NCI-H2107 (cell line): ENCODE measurements at places on chromosomes 3 and 15.

GRCh38 chr3:196166741-196167140 is 44.5 kb downstream of the ZDHHC19 start:
- DNase-seq, result no peak

- DNase-seq, result no peak
Observed at GRCh38 chr3:24457719-24458118, 36.9 kb downstream of the THRB start.

DNA sequence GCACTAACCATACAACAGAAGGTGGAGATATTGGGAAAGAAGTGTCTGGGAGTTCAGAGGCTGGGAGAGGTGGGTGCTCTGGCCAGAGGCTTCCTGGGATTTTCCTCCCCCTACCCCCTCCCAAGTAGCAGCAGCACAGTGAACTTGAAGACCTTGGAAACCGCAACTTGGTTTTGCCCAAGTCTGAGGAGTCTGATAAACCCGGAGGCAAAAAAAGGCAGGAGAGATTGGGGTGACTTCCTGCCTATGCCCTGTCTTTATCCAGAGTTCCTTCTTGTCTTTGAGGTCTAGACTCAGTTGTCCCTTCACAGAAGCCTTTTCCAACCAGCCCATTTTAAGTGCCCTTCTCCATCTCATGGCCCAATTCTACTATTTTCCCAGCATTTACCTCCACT is 25.4 kb upstream of the THRB start:
- DNase-seq, result no peak

DNA sequence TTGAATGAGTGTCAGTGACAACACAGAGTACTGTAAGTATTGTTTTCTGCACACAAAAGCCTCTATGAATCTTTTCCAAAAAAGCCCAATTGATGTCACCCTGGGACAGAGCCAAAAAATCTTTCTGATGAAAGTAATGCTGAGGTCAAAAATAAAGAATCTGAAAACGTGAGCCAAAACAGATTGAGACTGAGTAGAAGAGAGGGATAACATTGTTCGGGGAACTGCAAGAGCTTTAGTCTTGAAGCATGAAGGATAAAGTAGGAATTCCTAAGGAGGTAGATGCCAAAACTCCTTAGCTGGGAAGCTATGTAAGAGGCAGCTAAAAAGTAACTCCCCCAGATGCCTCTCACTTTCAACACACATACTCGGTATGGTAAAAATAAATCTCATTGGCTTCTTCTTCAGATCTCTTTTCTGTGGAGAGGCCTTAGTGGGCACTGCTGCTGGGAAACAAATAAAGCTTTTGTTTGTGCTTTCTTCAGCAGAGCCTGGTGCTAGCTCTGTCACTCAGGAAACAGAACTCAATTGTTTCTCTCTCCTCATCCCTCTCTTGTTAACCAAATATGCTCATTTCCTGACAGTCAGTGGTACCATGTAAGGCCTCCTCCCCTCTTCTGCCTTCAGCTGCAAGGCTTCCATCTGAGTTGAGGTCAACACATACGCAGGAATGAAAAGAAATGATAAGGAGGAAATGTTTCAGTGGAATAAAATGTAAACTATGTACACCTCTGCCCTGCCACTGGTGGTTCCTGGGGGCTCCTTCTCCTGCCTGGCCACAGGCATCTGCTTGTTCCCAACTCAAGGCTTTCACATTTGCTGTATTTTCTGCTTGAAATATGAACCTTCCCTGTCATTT is 58.1 kb downstream of the CD200 start:
- DNase-seq, result no peak

DNA sequence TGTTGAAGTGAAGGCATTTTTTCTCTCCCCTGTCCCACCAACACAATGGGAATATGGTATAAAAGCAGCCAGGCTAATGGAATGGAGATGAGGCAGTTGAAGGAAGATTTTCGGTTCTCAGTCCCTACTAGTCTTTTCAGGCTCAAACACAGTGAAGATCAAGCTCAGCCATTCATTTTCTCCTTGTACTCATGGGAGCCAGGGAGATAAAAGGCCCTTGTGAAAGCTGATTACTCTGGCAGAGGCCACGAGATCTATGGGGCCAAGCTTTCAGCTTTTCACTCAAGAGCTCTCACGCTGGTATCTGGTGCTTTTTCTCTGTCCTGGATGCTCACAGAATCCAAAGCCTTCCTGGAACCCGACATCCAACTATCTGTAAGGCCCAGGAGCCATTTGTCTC is 14.5 kb upstream of the FAN1 start:
- DNase-seq, result no peak

DNA sequence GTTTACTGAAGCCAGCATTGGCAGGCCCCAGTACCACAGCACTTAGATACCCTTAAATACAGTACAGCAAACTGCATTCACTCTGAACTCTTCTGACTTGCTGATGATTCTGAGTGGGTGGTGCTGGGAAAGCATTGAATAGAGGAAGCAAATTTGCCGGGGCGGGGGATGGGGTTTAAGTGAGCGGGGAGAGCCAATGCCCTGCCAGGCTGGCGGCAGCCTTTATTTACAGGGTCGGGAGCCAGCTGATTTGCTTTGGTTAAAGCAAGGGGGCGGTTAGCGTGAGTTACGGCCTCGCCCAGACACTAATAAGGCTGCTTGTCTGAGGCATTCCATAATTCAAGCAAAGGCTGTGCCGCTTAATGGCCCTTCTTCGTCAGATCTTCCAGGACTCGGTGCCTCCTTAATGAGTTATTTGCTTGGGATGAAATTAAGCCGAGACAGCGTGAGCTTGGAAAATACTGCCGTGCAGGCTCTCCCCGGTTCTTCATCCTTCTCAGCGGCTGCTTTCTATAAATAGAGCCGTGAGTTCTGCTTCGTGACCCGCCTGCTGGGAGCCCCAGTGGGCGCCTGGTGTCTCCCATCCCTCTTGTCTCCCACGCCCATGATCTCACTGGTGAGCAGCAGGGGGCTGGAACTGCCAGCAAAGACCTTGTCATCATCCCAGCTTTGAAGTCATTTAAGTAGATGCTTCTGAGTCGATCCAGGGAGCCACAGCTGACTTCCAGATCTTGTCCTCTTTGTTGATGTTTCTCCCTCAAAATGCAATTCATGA is 25.8 kb downstream of the SPSB4 start:
- DNase-seq, result peak; percentile 33

GRCh38 chr3:111668888-111669488 is 73.8 kb upstream of the ZBED2 start:
- no peak for DNase-seq

DNA sequence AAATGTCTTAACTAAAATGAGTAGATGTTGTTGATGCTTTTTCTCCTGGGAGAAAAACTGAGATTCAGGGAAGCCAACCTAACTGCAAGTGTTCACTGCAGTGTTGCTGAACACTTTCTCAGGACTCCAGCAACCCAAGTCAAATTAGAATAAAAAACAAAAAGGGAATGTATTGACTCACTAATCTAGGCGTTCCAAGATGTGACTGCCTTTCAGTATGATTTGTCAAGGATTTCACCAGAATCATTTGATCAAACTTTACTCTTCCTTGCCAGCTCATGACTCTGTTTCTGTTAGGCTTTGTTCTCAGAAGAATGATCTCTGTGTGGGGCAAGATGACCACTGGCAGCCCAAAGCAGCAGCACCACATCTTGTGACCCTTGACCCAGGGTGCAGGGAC is 364.0 kb downstream of the CACNA2D3 start:
- DNase-seq, result no peak

GRCh38 chr3:183132409-183132808 is 30.1 kb downstream of the LAMP3 start:
- no peak for DNase-seq

GRCh38 chr3:187963677-187964385 is 190.1 kb upstream of the LPP start:
- no peak for DNase-seq

- DNase-seq, result no peak
Observed at GRCh38 chr3:186340204-186340603, 21.8 kb downstream of the DGKG start.

GRCh38 chr3:11282250-11283138 is 10.3 kb downstream of the ATG7 start:
- no peak for DNase-seq

- no peak for DNase-seq
Observed at GRCh38 chr3:61730056-61730455, 168.7 kb downstream of the PTPRG start.

DNA sequence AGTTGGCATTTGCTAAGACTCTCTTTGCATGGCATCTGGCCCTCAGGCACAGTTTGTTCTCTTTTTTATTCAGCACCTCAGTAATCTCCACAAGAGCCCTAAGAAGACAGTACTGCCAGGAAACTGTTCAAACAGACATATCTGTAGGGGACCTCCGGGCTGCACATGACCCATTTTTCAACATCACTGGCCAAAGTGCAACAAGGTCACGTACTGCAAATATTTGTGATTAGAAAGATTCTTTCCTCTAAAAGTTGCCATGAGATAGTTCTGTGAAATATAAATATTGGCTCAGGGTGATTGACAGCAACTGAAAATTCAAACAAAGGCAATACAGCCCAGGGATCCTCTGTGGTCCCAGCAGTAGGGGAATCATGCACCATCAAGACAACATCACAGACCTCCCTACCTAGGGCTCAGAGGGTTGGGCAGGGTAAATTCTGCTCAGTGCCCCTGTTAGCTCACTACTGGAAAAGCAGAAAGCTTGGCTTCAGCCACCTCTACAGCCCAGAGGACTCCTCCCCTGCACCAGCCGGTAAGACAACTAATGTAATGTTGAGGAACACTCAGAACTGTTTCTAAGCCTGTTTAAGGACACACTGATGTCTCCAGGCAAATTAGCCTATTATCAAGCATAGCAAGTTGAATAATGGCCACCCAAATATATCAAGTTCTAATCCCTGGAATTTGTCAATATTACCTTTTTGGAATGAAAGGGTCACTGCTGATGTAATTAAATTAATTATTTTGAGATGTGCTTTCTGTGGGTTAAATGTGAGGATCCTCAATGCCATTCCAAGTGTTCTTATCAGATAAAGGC is 117.4 kb upstream of the LPP start:
- DNase-seq, result no peak

- DNase-seq, result no peak
Observed at GRCh38 chr15:31301673-31301990, 25.0 kb upstream of the KLF13 start.
